ENCODE measurements at places on chromosomes 11 and 22.

- DNase-seq = no peak
These were observed 3.1 kb downstream of the FXYD2 start for GRCh38 chr11:117821431-117821830.

DNA sequence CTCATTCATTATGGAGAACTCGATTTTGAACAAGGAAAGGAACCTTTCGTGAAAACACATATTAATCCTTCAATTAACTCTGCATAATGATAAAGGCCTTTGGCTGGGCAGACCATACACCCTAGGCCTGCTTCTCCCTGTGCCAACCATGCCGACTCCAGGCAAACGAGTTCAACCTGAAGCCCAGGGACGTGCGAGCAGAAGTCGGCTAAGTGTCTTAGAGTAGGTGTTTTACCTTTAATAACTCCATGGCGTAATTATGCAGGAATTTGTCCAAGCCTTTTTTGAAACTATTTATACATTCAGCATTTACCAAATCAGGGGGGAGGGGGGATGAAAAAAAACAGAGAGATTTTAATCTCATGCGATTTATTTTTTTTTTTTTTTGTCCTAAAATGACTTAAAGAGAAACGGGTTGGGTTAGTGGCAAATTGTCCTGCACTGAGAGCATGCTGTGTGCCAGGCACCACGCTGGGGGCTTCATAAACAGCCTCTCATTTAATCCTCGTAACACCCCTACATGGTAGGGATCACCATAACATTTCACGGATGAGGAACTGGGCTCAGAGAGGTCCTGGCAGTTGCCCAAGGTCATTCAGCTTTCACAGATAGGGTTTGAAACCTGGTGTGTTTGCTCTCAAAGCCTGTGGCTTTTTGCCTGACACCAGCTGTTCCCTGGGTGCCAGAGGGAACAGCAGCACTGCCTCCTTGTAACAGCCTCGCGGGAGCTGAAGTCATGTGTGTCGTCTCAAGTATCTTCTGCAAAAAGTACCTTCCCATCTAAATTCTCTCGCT, 423.9 kb downstream of the MN1 start:
- DNase-seq = no peak

DNA sequence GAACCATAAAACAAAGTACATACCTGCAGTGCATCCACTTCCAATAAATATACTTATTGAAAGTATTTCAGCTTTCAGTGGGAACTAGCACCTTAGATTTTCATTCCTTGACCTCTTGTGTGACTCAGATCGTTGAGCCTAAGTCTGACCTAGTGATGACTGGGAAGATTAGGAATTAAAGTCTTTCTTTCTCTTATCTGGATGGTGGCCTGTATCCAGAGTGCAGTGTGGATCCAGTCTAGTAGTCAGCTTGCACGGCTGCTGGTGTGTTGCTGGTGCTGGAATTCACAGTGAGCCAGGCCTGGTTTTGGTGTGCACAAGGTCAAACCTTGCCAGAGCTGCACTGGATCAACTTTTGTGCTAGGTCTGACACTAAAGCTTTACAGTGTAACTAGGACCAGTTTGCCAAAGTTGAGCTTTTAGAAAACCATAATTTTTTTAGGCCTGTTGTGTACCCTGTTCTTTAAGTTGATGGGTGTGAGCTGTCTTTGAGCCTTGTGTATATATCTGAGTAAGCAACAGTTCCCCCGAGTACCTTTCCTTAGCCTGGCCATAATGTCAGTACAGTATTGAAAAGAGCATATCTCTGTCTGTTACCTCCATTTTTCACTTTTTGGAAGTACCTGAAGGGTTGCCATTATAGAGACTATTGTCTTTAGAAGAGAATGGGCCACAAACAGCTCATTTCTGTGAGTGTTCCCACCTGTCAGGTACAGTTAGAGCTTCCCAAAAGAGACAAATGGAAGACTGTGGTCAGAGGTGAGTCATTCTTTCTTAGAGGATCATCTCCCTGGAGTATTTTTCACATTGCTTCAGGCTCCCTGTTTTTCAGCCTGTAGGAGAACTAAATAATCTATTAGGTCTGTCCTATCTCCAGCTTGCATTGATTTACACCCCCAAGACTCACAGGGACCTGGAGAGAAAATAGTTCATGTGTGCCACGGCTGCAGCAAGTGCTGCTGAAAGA, 89.8 kb downstream of the ALX4 start:
- DNase-seq = no peak

DNA sequence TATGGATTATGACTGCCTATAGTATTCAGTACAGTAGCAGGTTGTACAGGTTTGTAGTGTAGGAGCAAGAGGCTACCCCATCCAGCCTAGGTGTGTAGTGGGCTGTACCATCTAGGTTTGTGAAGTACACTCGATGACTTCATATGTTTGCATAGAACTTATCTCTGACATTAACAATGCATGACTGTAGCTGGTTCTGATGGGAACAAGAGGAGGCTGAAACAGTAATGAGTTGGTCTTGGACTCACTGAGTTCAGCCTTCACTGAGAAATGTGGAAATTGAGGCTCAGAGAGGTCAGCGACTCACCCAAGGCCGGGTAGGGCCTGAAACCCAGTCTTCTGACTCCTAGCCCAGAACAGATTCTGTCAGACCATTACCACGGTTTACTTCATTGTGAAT, 13.0 kb downstream of the MYO7A start:
- no peak for DNase-seq

DNA sequence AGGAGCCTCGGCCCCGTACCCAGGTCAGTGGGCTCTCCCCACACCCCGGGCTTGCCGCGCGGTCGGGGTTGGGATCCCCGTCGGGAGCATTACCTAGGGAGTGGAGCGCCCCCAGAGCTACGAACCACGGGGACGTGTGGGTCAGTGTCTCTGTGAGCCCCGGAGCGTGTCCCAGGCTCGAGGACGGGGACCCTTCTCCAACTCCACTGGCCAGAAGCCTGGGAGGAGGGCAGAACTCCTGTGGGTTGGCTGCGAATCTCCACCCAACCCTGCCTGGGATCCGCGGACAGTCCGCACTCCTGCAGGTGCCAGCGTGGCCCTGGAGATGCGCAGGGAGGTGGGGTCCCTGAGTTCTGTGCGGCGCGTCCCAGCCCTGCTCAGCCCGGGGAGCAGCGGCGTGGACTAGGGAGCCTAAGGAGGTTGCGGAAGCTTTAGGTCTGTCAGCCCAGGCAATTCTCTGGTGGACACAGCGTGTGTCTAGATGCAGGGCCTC, 346 bp downstream of the PPFIBP2 start:
- DNase-seq = no peak

GRCh38 chr11:48107188-48107704, 109.4 kb upstream of the OR4B1 start:
- DNase-seq = peak; percentile 64

DNA sequence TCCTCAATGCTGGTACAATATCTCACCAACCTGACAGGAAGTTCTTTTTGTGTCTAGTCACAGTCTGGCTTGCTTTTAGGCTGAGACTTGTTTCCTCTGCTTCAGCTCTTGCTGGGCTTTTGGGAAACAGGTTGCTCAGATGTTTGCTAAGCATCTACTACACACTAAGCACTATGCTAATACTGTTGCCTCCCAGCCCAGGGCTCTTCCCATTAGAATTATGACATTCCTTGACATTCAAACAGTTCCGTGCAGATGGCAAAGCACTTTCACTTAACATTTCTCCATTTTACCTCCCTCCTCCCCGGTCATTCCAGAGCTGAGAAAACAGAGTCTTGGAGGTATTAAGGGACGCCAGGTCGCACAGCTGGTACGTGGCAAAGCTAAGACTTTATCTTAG, 200.7 kb upstream of the TBCEL start:
- no peak for DNase-seq

GRCh38 chr11:73406131-73406530, 29.9 kb downstream of the RELT start:
- no peak for DNase-seq

DNA sequence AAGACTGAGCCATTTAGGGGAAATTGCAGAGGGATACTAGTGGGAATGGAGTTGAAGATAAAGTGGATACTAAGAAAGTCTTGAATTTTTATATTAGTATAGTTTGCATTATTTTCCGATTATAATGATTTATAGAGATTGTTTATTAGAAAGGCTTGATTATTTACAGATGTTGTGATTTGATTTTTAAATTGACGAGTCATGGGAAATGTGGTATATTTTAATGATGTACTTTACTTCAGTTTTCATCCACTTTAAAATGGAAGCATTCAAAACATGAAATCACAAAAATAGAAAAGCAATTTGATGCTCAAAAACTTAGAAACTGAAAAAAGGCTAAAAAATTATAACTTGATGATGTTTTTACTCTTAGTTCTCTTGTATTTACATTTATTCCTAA, 21.2 kb downstream of the USP47 start:
- DNase-seq = no peak

- DNase-seq = no peak
These were observed 20.9 kb downstream of the DKK3 start for GRCh38 chr11:11987503-11988022.

- DNase-seq = no peak
These were observed 170.0 kb downstream of the LRRC4C start for GRCh38 chr11:41289408-41289807.

- DNase-seq = no peak
These were observed 45.0 kb downstream of the OR6Q1 start for GRCh38 chr11:58075781-58076180.

DNA sequence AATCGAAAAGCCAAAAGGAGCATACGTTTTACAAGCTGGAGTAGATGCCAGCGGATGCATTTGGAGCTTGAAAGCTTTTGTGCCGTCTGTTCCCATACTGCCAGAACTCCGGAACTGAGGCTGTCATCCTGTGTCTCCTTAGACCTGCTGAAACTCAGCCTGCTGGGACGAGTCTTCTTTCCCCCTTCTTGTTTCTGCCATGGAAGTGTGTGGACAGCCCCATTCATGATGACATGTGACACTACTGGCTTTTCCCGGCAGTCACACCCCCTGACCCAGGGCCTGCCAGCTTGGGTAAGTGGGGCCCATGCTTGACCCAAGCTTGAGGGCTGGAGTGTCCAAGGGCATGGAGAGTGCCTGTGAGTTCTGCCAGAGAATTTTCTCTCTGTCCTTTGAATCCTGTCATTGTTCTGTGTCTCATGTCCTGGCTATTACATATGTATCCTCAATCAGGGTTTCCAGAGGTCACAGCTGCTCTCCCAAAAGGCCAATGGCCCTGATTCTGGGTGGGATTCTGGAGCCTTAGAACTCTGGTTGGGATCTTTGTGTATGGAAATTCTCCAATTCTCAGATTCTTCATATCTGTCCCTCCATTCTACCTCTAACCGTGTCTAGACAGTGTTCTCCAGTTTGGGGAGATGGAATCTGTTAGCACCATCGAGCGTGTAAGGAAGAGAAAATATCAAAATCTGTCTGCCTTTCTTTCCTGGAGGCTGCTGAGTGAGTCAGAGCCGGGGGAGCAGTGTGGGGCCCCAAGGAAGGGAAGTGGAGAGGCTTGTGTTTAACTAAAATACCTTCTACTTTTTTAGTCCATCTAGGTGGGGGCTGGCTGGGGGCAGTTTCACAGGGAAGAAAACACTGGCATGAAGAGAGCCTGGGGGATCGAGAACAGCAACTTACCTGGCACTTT, 73.2 kb downstream of the KIAA1671 start:
- DNase-seq = no peak

- peak; percentile 22 for DNase-seq
These were observed 16.6 kb downstream of the OR8A1 start for GRCh38 chr11:124586238-124586860.

GRCh38 chr11:124718801-124719200, 20.9 kb upstream of the NRGN start:
- no peak for DNase-seq

GRCh38 chr11:15918674-15919073, 437.7 kb downstream of the SOX6 start:
- DNase-seq = no peak

DNA sequence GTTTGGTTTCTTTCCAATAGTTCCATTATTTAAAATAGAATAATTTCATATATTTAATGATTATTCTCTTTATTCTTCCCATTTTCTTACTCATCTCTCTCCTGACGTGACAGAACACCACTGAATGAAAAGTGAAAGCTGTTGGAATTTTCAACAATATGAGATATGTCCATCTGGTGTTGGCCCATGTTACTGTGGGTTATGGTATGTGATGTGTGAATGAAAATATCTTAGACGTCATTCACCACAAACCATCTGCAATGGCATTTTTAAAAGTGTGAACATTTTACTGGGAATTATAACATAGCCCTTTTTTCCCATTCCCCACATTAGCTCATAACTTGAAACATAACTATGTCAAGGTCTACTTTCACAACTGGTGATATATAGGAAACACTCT, 11.3 kb upstream of the OR5M1 start:
- no peak for DNase-seq

DNA sequence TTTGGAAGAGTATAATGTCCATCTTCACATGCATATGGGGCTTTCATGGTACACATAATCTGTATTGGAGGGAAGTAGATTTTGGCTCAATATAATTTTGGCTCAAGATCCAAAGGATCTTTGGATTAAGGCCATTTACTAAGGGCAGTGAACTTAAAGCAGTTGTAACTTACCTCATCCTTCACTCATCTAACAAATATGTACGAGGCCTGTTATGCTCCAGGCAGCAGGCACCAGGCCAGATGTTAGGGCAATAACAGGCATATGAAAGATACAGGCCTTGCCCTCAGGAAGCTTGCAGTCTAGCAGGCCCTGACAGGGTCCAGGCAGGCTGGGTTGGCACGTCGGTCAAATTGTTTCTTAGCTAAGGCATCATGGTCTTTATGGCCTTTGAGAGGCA, 44.6 kb downstream of the LIF start:
- DNase-seq = no peak

DNA sequence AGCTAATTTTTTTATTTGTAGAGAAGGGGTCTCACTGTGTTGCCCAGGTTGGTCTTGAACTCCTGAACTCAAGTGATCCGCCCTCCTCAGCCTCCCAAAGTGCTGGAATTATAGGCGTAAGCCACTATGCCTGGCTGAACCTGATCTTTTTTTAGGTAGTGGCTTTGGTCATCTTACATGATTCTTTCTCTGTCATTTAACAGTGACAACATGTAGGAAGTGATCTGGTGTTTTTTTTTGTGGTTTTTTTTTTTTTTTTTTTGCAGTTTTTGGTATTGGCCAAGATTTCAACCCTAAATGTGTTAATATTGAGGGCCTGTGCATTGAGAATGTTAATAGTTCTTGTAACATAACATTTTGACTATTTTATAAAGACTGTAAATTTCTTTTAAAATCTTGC, 8.0 kb upstream of the FERMT3 start:
- DNase-seq = no peak

GRCh38 chr22:47332246-47332980, 570.0 kb downstream of the TBC1D22A start:
- DNase-seq = no peak

DNA sequence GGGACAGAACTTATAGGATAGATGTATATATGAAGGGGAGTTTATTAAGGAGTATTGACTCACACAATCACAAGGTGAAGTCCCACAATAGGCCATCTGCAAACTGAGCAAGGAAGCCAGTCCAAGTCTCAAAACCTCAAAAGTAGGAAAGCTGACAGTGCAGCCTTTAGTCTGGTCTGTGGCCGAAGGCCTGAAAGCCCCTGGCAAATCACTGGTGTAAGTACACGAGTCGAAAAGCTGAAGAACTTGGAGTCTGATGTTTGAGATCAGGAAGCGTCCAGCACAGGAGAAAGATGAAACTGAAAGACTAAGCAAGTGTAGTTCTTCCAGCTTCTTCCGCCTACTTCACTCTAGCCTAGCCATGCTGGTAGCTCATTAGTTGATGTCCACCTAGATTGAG, 799.6 kb upstream of the ARHGAP42 start:
- DNase-seq = no peak

Data from CD4-positive, alpha-beta T cell treated with Interferon gamma for 1 hour (primary cell).